Activated CD4-positive, alpha-beta T cell treated with anti-CD3 and anti-CD28 coated beads for 36 hours (primary cell): ENCODE measurements at places on chromosomes 7 and 10. TPM values are rescaled to one million over a fixed set of nuclear protein-coding genes. Genes with fewer than 3 reads are reported as not detected.

DNA sequence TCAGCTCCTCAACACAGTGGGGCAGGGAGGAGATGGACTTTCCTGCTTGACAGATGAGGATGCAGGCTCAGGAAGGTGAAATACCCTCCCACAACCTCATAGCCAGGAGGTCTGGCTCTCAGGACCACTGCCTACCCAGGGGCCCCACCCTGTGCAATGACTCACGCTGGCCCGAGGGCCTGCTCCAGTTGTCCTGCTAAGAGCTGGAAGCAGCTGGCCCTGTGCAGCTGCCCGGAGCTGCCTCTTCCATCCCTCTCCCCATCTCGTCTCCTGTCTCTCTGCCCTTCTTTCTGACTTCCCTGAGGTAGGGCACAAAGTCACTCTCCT, 123.9 kb downstream of the ZMIZ1 start:
- DNase-seq, result no peak
- H3K36me3 ChIP-seq, result no peaks in the 10 kb centered on the region
- H3K27me3 ChIP-seq, result no peaks in the 10 kb centered on the region

- H3K4me3 ChIP-seq, result no peak overlapping the region
- peaks cover 2% of the 10 kb centered on the region for H3K27me3 ChIP-seq
- no peak for DNase-seq
- no peaks in the 10 kb centered on the region for H3K4me1 ChIP-seq
- H3K27ac ChIP-seq, result no peak overlapping the region
- H3K36me3 ChIP-seq, result no peaks in the 10 kb centered on the region
These were observed 19.8 kb downstream of the ITGB8 start for GRCh38 chr7:20350518-20350951.

DNA sequence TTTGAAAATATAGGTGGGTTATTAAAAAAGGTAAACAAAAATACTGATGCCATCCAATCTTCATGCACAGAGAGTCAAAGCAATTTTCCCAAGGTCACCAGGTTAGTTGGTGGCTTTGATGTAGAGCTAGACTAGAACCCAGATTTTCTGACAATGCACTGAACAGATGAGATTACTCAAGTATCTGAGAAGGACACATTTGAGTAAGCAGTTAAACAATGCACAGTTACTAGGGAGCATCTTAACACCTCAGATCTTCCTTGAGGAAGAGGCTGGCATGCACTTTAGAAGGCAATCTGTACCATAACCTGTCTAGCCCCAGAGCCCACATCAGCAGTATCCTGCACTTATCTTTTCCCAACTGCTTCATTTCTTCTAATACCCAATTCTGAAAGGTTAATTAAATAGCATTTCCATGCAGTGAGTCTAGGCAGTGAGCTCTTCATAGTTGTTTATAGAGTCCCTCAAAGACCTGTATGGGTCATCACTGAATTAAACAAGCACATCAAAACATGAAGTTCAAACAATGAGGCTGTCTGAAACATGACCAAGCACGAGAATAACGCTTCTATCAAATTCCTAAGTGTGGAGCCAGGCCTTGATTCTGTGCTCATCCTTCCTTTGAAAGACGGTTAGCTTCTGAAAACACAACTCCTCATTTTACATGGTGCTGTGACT, 38.2 kb upstream of the ANK3 start:
- no peaks in the 10 kb centered on the region for H3K27me3 ChIP-seq
- H3K36me3 ChIP-seq, result peaks cover 4% of the 10 kb centered on the region
- no peak for DNase-seq
- peaks cover 27% of the 10 kb centered on the region for H3K4me1 ChIP-seq
- H3K27ac ChIP-seq, result peak overlapping the region; percentile 5
- no peak overlapping the region for H3K4me3 ChIP-seq

DNA sequence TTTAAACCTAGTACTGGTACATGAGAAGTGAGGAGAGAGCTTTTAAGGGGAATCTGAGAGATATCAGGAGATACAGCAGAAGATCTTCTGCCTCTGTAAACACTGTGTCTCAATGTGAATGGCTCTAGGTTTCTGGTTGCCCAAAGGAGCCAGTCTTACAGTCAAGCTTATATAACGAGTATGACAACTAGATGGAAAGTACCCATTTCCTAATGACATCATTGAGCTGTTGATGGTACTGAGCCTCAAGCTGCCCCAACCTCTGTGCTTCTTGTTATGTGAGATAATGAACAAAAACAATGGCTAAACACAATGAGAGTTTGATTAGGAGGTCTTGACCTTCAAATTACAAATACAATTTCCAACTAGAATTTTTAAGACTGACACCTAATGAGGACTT, 451.5 kb downstream of the SORCS1 start:
- peaks cover 2% of the 10 kb centered on the region for H3K27me3 ChIP-seq
- no peaks in the 10 kb centered on the region for H3K36me3 ChIP-seq
- no peaks in the 10 kb centered on the region for H3K4me1 ChIP-seq
- H3K4me3 ChIP-seq, result no peak overlapping the region
- DNase-seq, result no peak

Gene LRRC4
- 0.37 TPM for total RNA-seq

Gene AGBL3
- 2.1 TPM for total RNA-seq

DNA sequence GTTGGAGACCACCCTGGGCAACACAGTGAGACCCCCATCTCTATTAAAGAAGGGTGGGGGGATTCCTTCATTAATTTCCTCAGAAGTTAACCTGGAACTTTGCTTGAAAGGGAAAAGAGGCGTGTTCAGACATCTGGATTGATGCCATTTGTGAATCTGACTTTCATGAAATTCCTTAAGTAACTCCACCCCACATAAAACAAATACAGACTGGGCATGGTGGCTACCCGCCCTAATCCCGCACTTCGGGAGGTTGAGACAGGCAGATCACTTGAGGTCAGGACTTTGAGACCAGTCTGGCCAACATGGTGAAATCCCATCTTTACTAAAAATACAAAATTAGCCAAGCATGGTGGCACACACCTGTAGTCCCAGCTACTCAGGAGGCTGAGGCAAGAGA, 75.0 kb downstream of the EEPD1 start:
- H3K27ac ChIP-seq, result no peak overlapping the region
- no peaks in the 10 kb centered on the region for H3K4me1 ChIP-seq
- H3K27me3 ChIP-seq, result no peaks in the 10 kb centered on the region
- no peak overlapping the region for H3K4me3 ChIP-seq
- H3K36me3 ChIP-seq, result no peaks in the 10 kb centered on the region

- DNase-seq, result no peak
- H3K27ac ChIP-seq, result no peak overlapping the region
- H3K4me1 ChIP-seq, result no peaks in the 10 kb centered on the region
- H3K36me3 ChIP-seq, result no peaks in the 10 kb centered on the region
- no peak overlapping the region for H3K4me3 ChIP-seq
- no peaks in the 10 kb centered on the region for H3K27me3 ChIP-seq
These were observed 75.3 kb upstream of the TAS2R16 start for GRCh38 chr7:123070702-123071286.

- H3K36me3 ChIP-seq, result no peaks in the 10 kb centered on the region
- no peak overlapping the region for H3K4me3 ChIP-seq
- no peak for DNase-seq
- H3K4me1 ChIP-seq, result no peaks in the 10 kb centered on the region
- H3K27me3 ChIP-seq, result no peaks in the 10 kb centered on the region
These were observed 306.8 kb downstream of the SDK1 start for GRCh38 chr7:3607847-3608246.

Gene GPR85
- total RNA-seq, result not detected

- H3K27me3 ChIP-seq, result peaks cover 3% of the 10 kb centered on the region
- DNase-seq, result no peak
- no peaks in the 10 kb centered on the region for H3K36me3 ChIP-seq
These were observed 40.4 kb downstream of the NPVF start for GRCh38 chr7:25187932-25188331.

GRCh38 chr7:15571301-15571878, 9.6 kb upstream of the AGMO start:
- H3K27me3 ChIP-seq, result no peaks in the 10 kb centered on the region
- no peaks in the 10 kb centered on the region for H3K4me1 ChIP-seq
- H3K36me3 ChIP-seq, result no peaks in the 10 kb centered on the region
- no peak for DNase-seq

Gene GPC2
- total RNA-seq, result 6.1 TPM

DNA sequence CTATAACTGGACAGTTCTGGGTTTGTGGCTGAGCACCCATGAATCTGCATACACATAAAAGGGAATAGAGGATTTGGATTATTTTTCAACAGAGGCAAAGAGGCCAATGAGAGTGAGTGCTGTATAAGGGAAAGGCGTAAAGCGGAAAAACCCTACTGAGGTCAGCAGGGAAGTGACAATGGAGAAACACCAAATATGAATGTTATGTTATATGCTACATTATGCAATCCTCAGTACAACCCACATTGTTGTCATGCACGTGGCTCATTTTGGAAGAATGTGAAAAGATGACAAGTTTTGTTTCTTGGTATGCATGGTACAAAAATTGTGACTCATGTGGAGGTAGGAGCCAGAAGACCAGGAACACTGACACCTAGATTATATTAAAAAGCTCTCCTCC, 113.6 kb upstream of the AMPH start:
- DNase-seq, result peak; percentile 24
- H3K4me3 ChIP-seq, result no peak overlapping the region
- H3K27ac ChIP-seq, result no peak overlapping the region
- no peaks in the 10 kb centered on the region for H3K27me3 ChIP-seq

DNA sequence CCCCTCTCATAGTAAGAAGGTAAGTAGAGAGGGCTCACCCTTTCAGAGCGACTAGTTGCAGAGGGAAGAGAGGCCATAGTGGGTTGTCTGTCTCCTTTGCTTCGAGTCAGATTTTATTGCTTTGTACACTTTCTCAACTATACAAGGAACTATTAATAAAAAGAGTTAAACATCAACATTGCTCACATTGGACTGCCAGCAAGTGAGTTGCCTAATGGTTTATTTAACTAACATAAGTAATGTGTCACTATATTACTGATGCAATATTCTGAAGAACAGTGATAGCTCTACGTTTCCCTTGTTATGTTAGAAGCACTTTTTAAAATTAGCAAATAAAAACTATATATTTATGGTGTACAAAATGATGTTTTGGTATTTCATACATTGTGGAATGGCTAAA, 451.0 kb downstream of the GRM8 start:
- H3K27ac ChIP-seq, result no peak overlapping the region
- H3K27me3 ChIP-seq, result peaks cover 6% of the 10 kb centered on the region

Gene MMP21
- total RNA-seq, result not detected

GRCh38 chr7:155738652-155739537, 73.4 kb downstream of the SHH start:
- H3K27ac ChIP-seq, result peak overlapping the region; percentile 72
- peak overlapping the region; percentile 21 for H3K4me3 ChIP-seq
- peaks cover 55% of the 10 kb centered on the region for H3K36me3 ChIP-seq
- peak; percentile 85 for DNase-seq
- peaks cover 64% of the 10 kb centered on the region for H3K4me1 ChIP-seq

DNA sequence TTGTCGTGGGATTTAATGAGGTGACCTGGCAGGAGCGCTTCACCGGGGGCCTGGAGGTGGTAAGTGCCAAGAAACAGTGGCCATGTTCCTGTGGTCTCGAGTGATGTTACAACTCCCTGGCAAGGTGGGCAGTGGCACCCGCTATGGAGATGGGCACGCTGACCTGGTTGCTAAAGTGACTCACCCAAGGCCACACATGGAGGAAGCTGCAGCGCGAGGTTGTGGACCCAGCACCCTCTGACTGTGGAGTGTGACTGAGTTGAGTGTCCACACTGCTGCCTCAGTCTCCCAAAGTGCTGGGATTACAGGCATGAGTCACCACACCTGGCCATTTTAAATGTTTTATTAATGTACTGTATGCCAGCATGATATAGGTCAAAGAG, 73.2 kb downstream of the RGS10 start:
- H3K36me3 ChIP-seq, result no peaks in the 10 kb centered on the region
- no peak overlapping the region for H3K27ac ChIP-seq
- no peak for DNase-seq
- H3K27me3 ChIP-seq, result no peaks in the 10 kb centered on the region
- H3K4me1 ChIP-seq, result peaks cover 7% of the 10 kb centered on the region
- no peak overlapping the region for H3K4me3 ChIP-seq

GRCh38 chr7:102241431-102241830, 45.2 kb upstream of the SH2B2 start:
- no peak overlapping the region for H3K4me3 ChIP-seq
- H3K36me3 ChIP-seq, result peaks cover 2% of the 10 kb centered on the region
- H3K27ac ChIP-seq, result no peak overlapping the region
- H3K4me1 ChIP-seq, result no peaks in the 10 kb centered on the region
- no peaks in the 10 kb centered on the region for H3K27me3 ChIP-seq

- peaks cover 29% of the 10 kb centered on the region for H3K36me3 ChIP-seq
- no peaks in the 10 kb centered on the region for H3K27me3 ChIP-seq
- DNase-seq, result peak; percentile 61
- peak overlapping the region; percentile 98 for H3K27ac ChIP-seq
- peak overlapping the region; percentile 79 for H3K4me3 ChIP-seq
These were observed 68.3 kb downstream of the CREM start for GRCh38 chr10:35194906-35195305.

- H3K4me3 ChIP-seq, result no peak overlapping the region
- peaks cover 45% of the 10 kb centered on the region for H3K27me3 ChIP-seq
- H3K36me3 ChIP-seq, result no peaks in the 10 kb centered on the region
- DNase-seq, result no peak
- H3K4me1 ChIP-seq, result peaks cover 13% of the 10 kb centered on the region
These were observed 1.8 kb downstream of the KIAA1549 start for GRCh38 chr7:138979226-138979979.

DNA sequence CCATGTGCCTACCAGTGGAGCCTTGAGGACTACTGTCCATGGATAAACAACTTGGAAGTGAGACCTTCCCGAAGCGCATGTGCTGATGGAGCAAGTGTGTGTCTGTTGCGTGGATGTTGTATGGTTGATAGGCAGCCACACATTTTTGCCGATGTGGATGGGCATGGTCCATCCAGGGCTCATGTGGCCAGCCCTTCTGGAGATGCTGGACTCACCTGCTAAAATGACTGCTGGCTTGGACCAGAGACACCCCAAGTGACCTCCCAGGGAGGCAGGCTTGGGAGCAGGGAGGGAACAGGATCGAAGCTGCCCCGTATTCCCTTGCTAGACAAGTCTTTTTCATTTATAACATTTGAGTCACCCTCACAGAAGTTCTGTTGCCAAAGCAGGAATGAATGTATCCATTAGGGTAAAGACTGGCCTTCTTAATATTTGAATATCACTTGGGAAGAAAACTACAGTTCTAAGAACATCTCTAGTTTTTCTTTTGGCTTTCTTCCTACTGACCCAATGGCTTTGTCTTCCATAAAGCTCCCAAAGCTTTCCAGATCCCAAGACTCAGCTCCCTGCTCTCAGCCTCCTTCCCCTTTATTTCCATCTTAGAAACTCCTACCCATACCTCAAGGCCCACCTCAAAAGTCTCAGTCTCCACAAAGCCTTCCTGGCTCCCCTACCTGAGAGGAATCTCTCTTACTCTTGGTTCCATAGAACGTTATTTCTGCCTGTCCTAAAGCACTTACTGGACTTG, 3.0 kb downstream of the PTPRE start:
- H3K27ac ChIP-seq, result no peak overlapping the region
- H3K4me1 ChIP-seq, result no peaks in the 10 kb centered on the region
- no peak for DNase-seq

GRCh38 chr10:78758176-78758575, 310.6 kb upstream of the ZMIZ1 start:
- no peaks in the 10 kb centered on the region for H3K36me3 ChIP-seq
- no peak overlapping the region for H3K4me3 ChIP-seq
- H3K27ac ChIP-seq, result no peak overlapping the region
- H3K4me1 ChIP-seq, result peaks cover 15% of the 10 kb centered on the region
- DNase-seq, result no peak

- peak; percentile 50 for DNase-seq
- H3K4me3 ChIP-seq, result no peak overlapping the region
- H3K27me3 ChIP-seq, result no peaks in the 10 kb centered on the region
- H3K36me3 ChIP-seq, result no peaks in the 10 kb centered on the region
- H3K4me1 ChIP-seq, result peaks cover 11% of the 10 kb centered on the region
These were observed 152.0 kb downstream of the MACC1 start for GRCh38 chr7:20064974-20065862.
